Sigmoid colon (tissue), 7 donors: ENCODE measurements at places on chromosomes 5 and 9. TPM values are rescaled to one million over a fixed set of nuclear protein-coding genes. Genes with fewer than 3 reads are reported as not detected.

DNA sequence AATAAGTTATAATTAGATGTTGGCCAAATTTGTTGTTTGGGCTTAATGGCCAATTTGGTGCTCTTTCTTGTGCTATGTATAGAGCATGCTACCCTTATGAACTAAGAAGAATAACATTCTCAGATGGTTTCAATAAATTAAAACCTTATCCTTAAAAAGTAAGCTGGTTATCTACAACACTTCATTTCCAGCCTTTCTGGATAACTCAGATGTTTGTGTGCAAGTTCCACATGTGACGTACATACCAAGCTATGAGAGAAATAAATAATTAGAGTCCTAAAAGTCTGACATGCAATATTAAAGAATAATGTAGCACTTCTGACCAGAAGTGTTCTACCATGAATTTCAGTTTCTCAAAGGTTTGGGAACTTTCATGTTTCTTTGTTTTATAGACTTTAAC is 11.7 kb downstream of the MTREX start:
- DNase-seq = no peak

GRCh38 chr9:36993933-36994764 is 39.9 kb downstream of the PAX5 start:
- no peak for DNase-seq

DNA sequence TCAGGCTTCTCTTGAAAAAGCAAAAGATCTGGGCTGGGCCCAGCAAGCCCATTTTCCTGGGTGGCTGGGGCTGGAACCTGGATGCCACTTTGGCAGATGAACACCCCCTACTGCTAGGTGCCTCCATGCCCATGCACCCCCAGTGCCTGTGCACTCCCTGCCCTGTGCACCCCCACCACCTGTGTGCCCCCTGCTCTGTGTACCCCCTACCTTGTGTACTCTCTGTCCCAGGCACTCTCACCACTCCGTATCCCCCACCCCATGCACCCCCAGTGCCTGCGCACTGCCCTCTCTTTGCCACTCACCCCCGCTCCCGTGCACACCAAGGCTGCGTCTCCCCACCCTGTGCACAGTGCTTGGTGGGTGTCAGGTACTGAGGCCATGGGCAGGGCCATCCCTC is 14.2 kb downstream of the UNC5A start:
- no peak for DNase-seq

DNA sequence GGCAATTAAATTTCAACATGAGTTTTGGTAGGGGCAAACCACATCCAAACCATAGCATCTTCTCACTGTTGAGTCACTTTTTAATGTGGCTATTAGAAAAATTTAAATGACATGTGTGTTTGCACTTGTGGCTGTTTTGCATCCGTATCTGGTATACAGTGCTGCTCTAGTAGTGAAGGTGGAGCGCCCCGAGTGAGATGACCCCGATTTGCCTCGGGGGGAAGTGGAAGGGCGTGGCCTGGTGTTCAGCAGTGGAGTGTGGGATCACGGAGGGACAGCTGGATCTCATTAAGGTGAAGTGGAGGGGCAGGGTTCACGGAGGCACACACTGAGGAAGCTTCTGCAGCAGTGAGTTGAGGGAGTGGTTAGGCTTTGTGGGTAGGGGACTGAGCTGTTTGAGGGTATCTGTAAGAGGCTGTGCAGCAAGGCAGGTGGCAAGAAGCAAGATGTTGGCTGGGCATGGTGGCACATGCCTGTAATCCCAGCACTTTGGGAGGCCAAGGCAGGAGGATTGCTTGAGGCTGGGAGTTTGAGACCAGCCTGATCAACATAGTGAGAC is 6.2 kb upstream of the GMCL2 start:
- DNase-seq = no peak

SLCO6A1 gene
- not detected for polyA plus RNA-seq
